ENCODE measurements at places on chromosomes 11 and 22.

- no peak for DNase-seq
These were observed 50.2 kb downstream of the DDI1 start for GRCh38 chr11:104086621-104087020.

GRCh38 chr22:35307892-35308291, 8.2 kb downstream of the TOM1 start:
- DNase-seq = no peak

GRCh38 chr22:27139935-27140511, 482.6 kb downstream of the MIAT start:
- no peak for DNase-seq

DNA sequence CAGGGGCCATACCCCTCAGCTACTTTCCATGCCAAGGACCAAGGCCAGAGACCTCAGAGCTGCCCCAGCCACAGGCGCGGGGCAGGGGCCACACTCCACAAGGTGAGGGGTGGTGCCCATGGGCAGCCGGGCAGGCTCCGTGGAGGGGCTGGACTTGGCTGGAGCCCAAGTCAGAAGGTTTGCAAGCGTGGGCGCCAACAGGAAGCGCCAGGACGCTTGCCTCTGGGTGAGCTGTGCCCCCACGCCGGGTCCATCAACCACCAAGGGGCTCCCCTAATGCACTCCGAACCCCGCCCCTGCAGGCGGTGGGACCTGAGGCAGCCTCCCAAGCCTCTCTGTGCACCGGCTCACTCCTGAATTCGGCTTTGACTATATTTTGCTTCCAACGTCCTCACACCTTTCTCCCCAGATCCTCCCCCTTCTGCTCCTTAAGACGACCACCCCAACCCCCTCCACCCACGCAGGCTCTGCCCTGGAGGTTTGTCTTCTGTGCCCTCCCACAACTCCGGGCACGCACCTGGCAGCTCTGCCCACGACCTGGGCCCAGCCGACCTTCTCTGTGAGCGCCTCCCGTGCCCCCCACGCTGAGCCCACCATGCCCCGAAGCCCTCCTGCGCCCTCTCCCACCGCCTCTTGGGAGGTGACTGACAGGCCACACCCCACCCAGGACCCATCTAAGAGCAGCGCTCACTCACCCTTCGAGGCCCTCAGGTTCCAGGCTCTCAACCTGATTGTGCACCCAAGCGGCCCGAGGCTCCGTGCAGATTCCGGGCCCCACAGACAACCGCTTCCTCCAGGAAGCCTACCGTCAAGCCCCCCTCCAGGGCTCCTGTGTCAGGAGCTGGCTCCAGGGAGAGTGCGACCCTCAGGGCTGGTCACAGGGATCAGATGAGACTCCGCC, 2.6 kb upstream of the PKP3 start:
- no peak for DNase-seq

DNA sequence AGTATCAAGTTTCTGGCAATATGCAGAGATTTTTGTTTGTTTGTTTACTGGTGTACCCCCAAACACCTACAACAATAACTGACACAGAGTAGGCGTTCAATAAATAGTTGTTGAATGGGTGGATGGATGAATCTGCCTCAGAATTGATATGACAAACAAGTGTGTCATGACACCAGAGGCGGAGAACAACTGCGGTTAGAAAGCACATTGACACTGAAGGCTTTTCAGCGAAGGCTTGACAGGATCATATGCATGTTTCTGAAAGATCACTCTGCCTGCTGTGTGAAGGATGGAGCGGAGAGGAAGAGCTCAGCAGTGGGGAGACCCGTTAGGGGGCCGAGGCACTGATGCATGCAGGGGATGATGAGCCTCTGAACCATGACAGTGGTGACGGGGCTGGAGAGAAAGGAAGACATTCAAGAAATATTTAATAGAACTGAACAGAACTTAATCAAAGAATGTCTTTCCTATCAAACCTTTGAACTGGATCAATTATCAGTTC, 108.5 kb upstream of the USP47 start:
- no peak for DNase-seq

GRCh38 chr11:134945993-134946392, 534.0 kb upstream of the B3GAT1 start:
- no peak for DNase-seq

DNA sequence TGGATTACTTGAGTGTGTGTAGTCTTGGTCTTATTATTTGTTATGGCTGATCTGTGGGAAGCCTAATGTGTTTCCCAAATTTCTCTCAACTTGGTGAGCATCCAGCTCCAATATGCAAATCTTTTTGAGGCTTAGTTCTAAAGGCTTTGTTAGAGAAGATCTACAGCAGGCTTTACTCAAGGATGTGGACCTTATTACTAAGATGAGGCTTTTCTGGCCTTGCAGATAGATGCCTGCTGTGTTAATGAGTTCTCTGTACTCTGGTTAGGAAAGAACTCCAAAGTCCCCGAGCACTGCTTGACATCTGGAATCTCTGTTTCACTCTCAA, 24.1 kb downstream of the MYEOV start:
- DNase-seq = no peak

DNA sequence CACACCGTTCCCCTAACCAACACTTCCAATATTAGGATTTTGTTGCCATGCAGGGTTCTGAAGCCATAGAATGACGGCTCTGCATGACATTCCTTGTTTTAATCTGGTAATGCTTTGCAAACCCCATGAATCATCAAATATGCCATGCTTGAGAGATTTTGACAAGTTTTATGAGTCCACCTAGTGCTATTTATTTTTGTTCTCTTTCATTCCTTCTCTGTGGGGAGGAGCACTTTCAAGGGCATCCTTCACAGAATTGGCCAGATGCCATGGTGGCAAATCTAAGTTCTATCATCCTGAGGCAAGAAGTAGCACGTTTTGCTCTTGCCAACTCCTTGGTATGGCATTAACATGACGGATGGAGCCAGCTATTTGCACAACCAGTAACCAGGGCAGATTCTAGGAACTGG, 268.4 kb downstream of the FAM76B start:
- no peak for DNase-seq

- DNase-seq = peak; percentile 42
These were observed 1.3 kb downstream of the WEE1 start for GRCh38 chr11:9574622-9575259.

DNA sequence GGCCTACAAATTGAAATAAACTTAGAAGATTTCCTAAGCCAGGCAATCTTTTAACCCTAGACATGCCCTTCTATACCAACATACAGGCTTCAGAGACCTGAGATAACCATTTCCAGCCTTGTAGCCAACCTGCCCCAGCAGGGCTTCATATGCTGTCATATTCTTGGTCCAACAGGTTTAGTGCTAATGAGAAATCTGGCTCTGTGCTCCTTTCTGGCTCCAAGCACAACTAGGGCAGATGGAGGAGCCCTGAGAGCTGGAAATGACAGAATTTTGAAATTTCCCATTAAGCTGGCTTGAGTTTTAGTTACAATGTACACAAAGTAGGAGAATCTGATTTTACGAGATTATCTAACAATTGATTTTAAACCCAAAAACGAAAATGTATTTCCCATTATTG, 323.0 kb upstream of the CCDC90B start:
- no peak for DNase-seq

Measured in activated CD4-positive, alpha-beta memory T cell treated with anti-CD3 and anti-CD28 coated beads, Interleukin-2, amount 10 ng/mL, durations not matched to agents 7 days and 5 days (primary cell).